ENCODE measurements at places on chromosomes 12 and 14. TPM values are rescaled to one million over a fixed set of nuclear protein-coding genes. Genes with fewer than 3 reads are reported as not detected.

ITGB7 gene
- 7.7 TPM for total RNA-seq

GPR68 gene
- total RNA-seq = 6.3 TPM

IRAK3 gene
- 44.6 TPM for total RNA-seq

PCED1B gene
- total RNA-seq = 7.6 TPM

- no peaks in the 10 kb centered on the region for H3K27me3 ChIP-seq
- DNase-seq = no peak
- H3K36me3 ChIP-seq = no peaks in the 10 kb centered on the region
- no peak overlapping the region for H3K27ac ChIP-seq
Measured at GRCh38 chr12:65188179-65188701, 18.9 kb downstream of the LEMD3 start.

DNA sequence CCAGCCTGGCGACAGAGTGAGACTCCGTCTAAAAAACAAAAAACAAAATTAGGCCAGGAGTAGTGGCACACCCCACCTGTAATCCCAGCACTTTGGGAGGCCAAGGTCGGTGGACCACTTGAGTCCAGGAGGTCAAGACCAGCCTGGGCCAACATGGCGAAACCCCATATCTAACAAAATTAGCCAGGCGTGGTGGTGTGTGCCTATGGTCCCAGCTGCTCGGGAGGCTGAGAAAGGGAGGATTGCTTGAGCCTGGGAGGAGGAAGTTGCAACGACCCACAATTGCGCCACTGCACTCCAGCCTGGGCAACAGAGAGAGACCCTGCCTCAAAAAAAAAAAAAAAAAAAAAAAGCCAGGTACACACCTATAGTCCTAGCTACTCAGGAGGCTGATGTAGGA is 37.0 kb downstream of the KDM2B start:
- no peaks in the 10 kb centered on the region for H3K27me3 ChIP-seq
- H3K36me3 ChIP-seq = peaks cover 11% of the 10 kb centered on the region
- peaks cover under 1% of the 10 kb centered on the region for H3K4me1 ChIP-seq
- no peak overlapping the region for H3K27ac ChIP-seq
- no peak overlapping the region for H3K4me3 ChIP-seq
- no peak for DNase-seq

DNA sequence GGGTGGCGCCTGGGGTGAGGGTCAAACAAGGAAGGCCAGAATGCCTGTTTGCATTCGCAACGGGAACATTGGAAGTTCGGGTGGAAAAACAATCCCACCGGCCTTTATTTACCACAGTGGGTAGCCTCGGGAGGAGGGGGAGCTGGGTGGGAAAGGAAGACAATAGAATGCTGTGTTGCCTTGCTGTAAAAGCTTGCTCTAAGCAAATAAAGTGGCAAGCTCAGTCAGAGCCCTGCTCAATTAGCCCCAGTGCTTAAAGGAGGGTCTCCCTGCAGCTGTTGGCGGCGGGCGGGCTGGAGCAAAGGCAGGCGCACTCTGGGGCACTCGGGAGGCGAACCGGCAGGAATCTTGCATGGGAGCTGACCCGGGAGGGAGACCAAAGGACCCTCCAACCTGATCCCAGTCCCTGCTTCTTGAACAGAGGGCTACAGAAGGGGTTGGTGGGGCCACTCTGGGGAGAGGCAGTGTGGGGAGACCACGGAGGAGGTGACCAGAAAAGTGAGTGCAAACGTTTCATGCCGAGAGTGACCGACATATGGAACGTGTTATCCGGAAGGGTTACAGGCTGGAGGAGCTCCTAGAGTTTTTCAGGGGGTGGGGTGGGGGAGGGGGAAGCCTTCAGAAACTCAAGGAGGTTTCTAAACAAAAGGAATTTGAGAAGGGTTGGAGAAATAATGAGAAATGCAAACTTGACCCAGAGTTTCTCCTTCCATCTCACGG is 48.5 kb downstream of the NTF3 start:
- H3K4me1 ChIP-seq = no peaks in the 10 kb centered on the region
- no peaks in the 10 kb centered on the region for H3K27me3 ChIP-seq
- no peak overlapping the region for H3K27ac ChIP-seq
- H3K36me3 ChIP-seq = no peaks in the 10 kb centered on the region

DNA sequence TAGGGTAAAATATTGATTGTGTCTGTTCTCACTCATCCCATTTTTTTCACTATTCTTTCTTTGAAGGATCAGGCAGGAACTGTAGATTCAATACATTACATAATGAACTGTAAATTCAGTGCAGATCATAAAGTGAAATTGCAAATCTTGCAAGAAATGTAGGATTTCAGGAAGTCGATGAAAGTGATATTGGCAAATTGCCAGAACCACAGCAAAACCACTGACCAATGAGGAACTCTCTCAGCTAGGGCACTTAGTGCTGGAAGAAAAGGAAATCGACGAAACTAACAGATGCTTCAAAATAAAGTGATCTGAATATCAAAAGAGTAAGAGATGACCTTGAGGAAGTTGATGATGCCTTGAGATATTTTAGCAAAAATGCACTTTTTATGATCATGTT is 157.6 kb downstream of the AACS start:
- no peaks in the 10 kb centered on the region for H3K36me3 ChIP-seq
- H3K4me1 ChIP-seq = no peaks in the 10 kb centered on the region
- H3K27me3 ChIP-seq = peaks cover 19% of the 10 kb centered on the region
- H3K27ac ChIP-seq = no peak overlapping the region

GRCh38 chr12:52385226-52385702 is at the start of gene KRT84:
Gene KRT84 (minus strand): TSS chr12:52385652. CDS start chr12:52385585, 67 bp downstream.
- H3K27ac ChIP-seq = no peak within 1 kb of the TSS
- DNase-seq = peak; percentile 51
- no peaks in the 10 kb centered on the region for H3K4me1 ChIP-seq
- no peak within 1 kb of the TSS for H3K4me3 ChIP-seq

- no peaks in the 10 kb centered on the region for H3K36me3 ChIP-seq
- DNase-seq = no peak
- H3K27ac ChIP-seq = peak overlapping the region; percentile 24
- no peak overlapping the region for H3K4me3 ChIP-seq
Measured at GRCh38 chr14:91326514-91327249, 82.2 kb upstream of the GPR68 start.

DNA sequence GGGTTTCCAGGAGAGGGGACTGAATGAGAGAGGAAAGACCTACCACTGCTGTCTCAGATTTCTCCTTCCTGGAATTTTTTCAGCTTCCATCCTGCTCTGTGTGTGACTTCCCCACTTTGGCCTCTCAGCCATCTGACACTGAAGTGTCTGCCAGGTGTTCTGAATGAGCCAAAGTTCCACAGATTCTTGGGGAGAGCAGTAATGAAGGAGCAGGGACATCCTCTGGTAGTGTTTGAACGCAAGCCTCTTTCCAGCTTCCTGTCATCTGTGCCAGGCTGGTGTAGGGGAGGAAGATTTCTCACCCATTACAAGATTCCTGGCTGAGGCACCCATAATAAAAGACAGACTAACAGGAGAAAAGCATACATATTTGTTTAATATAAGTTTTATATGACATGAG is 141.7 kb upstream of the NRXN3 start:
- no peak for DNase-seq
- H3K27ac ChIP-seq = no peak overlapping the region
- H3K4me3 ChIP-seq = no peak overlapping the region
- no peaks in the 10 kb centered on the region for H3K27me3 ChIP-seq

- H3K27ac ChIP-seq = no peak overlapping the region
- H3K36me3 ChIP-seq = no peaks in the 10 kb centered on the region
- H3K27me3 ChIP-seq = no peaks in the 10 kb centered on the region
- H3K4me1 ChIP-seq = no peaks in the 10 kb centered on the region
- no peak overlapping the region for H3K4me3 ChIP-seq
Measured at GRCh38 chr12:20142956-20143355, 225.4 kb upstream of the PDE3A start.

DNA sequence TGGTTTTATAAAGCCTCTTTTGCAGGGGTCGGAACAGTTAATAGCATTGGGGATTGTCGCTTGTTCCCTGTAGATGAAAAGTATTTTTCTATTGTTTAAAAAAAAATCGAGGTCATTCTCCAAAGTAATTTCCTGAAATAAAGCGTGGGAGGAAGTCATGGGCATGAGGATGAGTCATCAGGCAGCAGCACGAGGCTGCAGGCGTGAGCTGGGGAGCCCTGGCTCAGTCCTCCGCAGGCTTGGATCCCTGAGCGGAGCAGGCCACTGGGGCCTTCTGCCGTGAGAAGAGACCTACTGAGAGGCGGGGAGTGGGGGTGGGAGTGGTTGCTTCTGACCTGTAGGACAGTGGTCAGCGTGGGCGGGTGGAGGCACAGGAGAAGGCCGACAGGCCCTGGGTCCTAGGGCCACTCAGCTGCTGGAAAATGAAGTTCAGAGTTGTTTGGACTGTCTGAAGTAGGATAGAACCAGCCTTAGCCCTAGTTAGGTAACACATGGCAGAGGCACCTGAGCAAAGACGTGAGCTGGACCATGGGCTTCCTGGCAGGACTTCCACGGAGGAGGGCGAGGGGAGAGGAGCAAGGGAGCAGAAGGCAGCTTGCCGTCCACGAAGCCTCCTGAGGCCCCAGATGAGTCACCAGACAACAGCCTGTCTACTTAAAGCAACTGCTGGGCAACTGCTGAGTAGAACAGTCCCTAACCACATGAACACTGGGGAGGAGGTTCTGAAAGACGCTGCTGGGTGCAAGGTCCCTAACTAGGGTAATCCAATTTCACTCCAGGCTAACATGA is 21.1 kb upstream of the LGALS3 start:
- no peak overlapping the region for H3K4me3 ChIP-seq
- no peaks in the 10 kb centered on the region for H3K27me3 ChIP-seq
- H3K36me3 ChIP-seq = no peaks in the 10 kb centered on the region
- peak; percentile 95 for DNase-seq

GRCh38 chr14:69845787-69846186 is 33.4 kb upstream of the SMOC1 start:
- DNase-seq = no peak
- H3K36me3 ChIP-seq = no peaks in the 10 kb centered on the region
- H3K27ac ChIP-seq = no peak overlapping the region
- H3K4me1 ChIP-seq = no peaks in the 10 kb centered on the region
- no peak overlapping the region for H3K4me3 ChIP-seq

DNA sequence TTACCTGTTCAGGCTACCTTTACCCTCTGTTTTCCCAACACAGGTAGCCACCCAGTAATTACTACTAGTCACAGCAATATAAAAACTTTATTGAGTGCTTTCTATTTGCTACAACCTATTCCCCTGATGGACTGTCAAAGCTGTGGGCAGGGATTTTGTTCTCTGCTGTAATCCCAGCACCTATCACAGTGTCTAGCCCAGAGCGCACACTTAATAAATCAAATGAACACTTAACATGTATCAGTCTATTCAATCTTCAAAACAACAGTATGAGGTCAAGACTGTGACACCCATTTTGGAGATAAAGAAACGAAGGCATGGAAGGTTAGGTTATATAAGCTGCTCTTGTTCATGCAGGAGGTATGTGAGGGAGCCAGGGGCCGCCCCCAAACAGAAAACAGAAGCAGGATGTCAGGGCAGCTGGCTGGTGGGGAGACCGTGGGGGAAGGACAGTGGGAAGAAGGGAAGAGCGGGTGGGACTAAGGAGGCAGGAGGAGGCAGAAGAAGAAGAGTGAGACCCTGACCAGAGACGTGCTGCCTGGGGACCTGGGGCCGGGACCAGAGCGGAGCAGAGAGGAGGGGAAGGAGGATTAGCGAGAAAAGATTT is 1.7 kb downstream of the TNFRSF1A start:
- peaks cover 9% of the 10 kb centered on the region for H3K36me3 ChIP-seq
- H3K27ac ChIP-seq = peak overlapping the region; percentile 99
- DNase-seq = no peak

DNA sequence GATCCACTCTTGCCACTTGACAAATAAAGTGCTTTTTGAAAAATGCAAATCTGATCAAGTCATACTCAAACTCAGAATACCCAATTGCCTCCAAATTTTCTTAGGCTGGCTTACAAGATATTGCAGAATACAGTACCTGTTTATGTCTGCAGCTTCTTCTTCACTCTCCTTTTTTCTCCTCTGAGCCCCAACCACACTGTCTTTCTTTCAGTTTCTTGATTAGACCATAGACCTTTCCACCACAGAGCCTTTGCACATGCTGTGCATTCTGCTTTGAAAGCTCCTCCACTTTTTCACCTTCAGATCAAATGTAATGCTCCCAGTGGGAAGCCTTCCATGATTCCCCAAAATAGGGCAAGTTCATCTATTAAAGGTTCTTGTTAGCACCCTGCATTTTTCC is 13.9 kb upstream of the GYS2 start:
- peaks cover 12% of the 10 kb centered on the region for H3K4me1 ChIP-seq
- H3K4me3 ChIP-seq = no peak overlapping the region
- no peaks in the 10 kb centered on the region for H3K36me3 ChIP-seq
- no peak overlapping the region for H3K27ac ChIP-seq
- H3K27me3 ChIP-seq = no peaks in the 10 kb centered on the region

Measured in upper lobe of right lung (tissue), 1 donor.